CD4-positive, alpha-beta memory T cell (primary cell): ENCODE measurements at places on chromosomes 5 and 9. TPM values are rescaled to one million over a fixed set of nuclear protein-coding genes. Genes with fewer than 3 reads are reported as not detected.

The IL9 gene
- not detected for total RNA-seq

- DNase-seq, result peak; percentile 70
Observed at GRCh38 chr5:149264439-149265067, 7.1 kb upstream of the AFAP1L1 start.

GRCh38 chr9:133247632-133248031, 27.4 kb downstream of the ABO start:
- no peak for DNase-seq

- DNase-seq, result no peak
Observed at GRCh38 chr5:122367456-122367855, 55.4 kb downstream of the SNCAIP start.

The SLC34A1 gene
- total RNA-seq, result not detected

The SNX18 gene
- total RNA-seq, result 31.4 TPM

The ISCA1 gene
- 37.2 TPM for total RNA-seq

GRCh38 chr5:82156874-82157273, 121.3 kb downstream of the RPS23 start:
- DNase-seq, result no peak

The CDKN2B-AS1 gene
- total RNA-seq, result 2.2 TPM

DNA sequence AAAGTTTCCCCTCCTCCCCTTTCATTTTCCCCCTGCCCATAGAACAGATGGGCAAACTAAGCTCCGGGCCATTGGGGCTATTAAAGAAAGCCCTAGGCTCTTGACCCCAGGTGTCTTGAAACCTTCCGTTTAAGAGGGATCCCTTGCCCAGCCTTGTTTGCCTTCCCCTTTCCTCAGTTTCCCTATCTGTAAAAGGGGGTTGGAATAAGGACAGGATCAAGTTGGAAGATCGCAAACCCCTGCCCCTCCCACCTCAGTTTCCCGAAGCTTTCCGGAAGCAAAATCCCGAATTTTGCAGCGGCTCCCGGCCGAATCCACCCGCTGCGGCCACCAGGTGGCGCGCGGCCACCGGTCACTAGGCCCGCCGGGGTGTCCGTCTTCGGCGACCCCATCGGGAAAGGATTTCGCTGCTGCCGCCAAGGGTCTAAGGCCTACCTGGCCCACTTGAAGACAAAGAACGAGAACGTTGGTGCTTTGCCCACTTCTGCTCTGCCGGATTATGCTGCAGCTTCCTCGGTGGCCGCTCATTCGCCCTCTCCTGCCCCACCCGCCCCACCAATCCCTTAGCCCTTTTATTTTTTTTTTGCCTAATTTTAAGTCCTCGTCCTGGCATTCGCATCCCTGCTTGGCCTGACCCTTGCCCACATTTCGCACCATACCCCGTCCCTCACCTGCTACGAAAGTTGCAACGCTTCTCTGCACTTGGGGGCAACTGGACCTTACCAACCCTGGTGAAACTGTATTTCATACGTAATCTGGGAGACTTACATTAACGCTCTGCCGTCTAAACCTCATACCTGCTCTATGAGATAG, 962 bp upstream of the NR6A1 start:
- DNase-seq, result no peak

The ANGPTL2 gene
- not detected for total RNA-seq

The CNOT6 gene
- 30.1 TPM for total RNA-seq

The FCN2 gene
- not detected for total RNA-seq

The GRIN3A gene
- total RNA-seq, result 0.08 TPM

DNA sequence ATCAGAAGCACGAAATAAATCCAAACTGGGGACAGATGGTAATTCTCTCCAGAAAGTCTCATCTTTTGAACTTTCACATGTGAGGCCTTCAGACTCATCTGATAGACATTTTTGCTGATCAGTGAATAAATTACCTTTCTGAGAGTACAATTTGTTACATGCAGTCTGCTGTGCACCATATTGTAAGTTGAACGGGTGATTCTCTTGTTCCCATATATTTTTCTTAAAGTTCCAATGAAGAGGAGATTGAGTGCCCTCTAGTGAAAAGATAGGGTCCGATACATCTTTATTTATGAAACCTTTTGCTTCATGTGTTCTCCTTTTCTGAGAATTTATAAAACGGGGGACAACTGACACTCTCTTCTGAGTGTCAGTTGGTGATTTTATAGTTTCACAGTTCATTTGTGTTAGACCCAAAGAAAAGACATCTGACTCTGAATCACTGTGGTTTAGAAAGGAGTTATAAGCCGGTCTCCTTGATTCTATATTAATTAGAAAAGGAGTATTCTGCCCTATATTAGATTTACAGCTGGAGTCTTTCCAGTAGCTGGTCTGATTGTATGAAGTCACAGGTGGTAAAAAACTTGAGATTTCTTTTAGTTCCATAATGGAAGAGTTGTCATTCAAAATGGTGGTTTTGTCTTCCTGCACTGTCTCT, 30.4 kb downstream of the GNG10 start:
- DNase-seq, result peak; percentile 9

- no peak for DNase-seq
Observed at GRCh38 chr9:89880721-89881120, 275.9 kb downstream of the GADD45G start.

DNA sequence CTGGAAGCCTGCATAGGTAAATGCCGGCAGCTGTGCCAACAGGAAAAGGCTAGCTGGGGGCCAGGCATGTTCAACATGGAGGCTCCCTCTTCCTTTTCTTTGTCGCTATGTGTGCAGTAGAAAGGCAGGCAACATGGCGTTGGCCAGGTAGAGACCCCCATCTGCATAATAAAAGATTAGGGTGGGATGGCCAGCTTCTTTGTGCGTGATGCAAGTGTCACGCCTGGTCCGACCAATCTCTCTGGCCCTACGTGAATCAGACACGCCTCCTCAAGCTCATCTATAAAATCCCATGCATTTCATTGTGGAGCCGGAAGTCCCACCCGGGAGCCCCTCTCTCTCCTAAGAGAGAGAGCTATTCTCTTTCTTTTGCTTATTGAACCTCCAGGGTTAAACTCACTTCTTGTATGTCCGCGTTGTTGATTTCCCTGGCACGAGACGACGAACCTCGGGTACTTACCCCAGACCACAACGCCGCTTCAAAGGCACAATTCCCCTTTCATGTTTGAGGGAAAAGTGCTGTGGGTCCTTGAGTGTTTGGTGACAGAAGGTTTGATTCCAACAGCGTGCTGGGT, 25.0 kb upstream of the C5orf47 start:
- DNase-seq, result peak; percentile 45

DNA sequence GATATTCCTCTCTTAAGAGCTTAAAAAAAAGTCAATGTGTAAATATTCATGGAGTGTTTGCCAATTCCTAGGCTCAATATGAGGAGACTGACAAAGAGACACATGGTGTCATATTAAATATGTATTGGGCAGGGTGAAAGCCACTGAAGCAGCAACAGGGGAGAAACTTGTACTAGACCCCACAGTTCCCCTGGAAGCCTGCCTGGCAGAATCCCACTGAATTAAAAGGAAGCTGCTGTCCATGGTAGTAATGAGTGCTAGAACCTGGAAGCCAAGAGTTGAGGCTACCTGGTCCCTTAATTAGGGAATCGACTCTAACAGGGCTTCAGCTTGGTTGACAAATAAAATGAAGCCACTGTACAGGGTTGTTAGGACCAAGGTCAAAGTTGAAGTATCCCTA, 129.4 kb upstream of the GPR151 start:
- DNase-seq, result no peak

GRCh38 chr9:125131778-125132177, 11.6 kb downstream of the SCAI start:
- no peak for DNase-seq
